ENCODE measurements at places on chromosomes 3 and 15. TPM values are rescaled to one million over a fixed set of nuclear protein-coding genes. Genes with fewer than 3 reads are reported as not detected.

DNA sequence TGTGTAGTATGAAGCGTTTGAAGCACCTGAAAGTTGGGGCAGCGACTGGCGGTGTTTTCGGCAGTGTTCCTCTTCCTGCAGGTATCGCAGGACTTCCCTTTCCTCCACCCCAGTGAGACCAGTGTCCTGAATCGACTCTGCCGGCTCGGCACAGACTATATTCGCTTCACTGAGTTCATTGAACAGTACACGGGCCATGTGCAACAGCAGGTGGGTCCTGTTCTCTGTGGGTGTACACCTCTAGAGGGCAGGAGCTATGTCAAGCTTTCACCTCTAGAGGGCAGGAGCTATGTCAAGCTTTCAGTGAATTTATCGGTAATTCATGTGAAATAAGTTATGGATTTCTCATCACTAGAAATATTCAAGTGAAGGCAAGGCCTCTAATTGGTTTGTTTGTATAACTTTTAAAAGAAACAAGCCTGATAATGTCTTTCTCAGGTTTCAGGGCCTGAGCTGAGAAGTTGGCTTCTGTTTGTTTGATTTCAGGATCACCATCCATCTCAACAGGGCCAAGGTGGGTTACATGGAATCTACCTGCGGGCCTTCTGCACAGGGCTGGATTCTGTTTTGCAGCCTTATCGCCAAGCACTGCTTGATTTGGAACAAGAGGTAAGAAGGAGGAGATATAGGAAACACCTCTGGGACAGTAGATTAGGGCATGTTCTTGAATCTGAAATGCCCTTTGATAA lies 5.3 kb downstream of the TUBGCP4 start:
- no peak overlapping the region for H3K4me3 ChIP-seq
- H3K36me3 ChIP-seq: peaks cover 9% of the 10 kb centered on the region
- peak; percentile 45 for DNase-seq
- peaks cover 17% of the 10 kb centered on the region for H3K4me1 ChIP-seq
- no peaks in the 10 kb centered on the region for H3K27me3 ChIP-seq

GRCh38 chr3:49498239-49498638 lies 28.2 kb downstream of the DAG1 start:
- peak overlapping the region; percentile 64 for H3K27ac ChIP-seq
- DNase-seq: no peak
- H3K36me3 ChIP-seq: peaks cover 8% of the 10 kb centered on the region
- H3K27me3 ChIP-seq: no peaks in the 10 kb centered on the region
- H3K4me3 ChIP-seq: no peak overlapping the region

DNA sequence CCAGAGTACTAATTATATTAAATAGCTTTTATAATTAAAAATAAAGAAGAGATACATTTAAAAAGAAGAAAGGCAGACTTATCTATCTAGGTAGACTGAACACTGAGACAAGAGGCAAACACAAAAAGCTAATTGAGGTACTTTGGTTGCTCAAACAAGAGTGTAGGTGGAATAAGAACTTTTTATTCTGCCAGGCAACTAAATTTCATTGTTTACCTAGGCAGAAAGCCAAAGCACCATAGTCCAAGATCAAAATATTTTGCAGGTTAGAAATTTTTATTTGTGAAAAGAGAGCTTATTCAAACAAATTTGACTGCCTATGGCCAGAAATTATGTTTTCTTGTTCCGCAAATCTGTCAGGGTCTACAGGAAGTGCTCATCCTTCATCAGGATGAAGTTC lies 499.6 kb upstream of the GBE1 start:
- H3K27ac ChIP-seq: no peak overlapping the region
- no peaks in the 10 kb centered on the region for H3K36me3 ChIP-seq
- no peaks in the 10 kb centered on the region for H3K27me3 ChIP-seq
- DNase-seq: peak; percentile 31
- no peak overlapping the region for H3K4me3 ChIP-seq
- H3K4me1 ChIP-seq: peaks cover 28% of the 10 kb centered on the region

The CCRL2 gene
- total RNA-seq: not detected

- peaks cover 50% of the 10 kb centered on the region for H3K4me1 ChIP-seq
- H3K27ac ChIP-seq: peak overlapping the region; percentile 22
- no peak overlapping the region for H3K4me3 ChIP-seq
- peaks cover 3% of the 10 kb centered on the region for H3K36me3 ChIP-seq
- DNase-seq: no peak
Observed at GRCh38 chr3:155889212-155889611, 18.8 kb downstream of the GMPS start.

DNA sequence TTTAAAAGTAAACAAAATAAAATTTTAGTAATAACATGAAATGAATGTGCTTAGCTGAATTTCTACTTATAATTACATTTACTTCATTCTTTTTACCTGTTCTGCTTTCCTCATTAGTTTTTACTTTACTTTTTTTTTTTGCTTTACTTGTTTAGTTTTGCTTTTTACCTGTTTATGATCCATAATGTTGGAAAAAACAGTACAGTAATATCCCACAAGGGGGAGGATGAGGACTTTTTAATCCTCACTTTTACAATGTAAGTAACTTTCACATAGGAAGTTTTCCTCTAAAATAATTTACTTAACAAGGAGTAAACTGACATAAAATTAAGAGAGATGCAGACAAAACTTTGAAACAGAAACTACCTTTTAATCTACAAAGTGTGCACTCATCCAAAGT lies 268.7 kb downstream of the TBC1D5 start:
- H3K36me3 ChIP-seq: no peaks in the 10 kb centered on the region
- no peak overlapping the region for H3K4me3 ChIP-seq
- H3K27me3 ChIP-seq: no peaks in the 10 kb centered on the region

The SLC35G2 gene
- 7.6 TPM for total RNA-seq

DNA sequence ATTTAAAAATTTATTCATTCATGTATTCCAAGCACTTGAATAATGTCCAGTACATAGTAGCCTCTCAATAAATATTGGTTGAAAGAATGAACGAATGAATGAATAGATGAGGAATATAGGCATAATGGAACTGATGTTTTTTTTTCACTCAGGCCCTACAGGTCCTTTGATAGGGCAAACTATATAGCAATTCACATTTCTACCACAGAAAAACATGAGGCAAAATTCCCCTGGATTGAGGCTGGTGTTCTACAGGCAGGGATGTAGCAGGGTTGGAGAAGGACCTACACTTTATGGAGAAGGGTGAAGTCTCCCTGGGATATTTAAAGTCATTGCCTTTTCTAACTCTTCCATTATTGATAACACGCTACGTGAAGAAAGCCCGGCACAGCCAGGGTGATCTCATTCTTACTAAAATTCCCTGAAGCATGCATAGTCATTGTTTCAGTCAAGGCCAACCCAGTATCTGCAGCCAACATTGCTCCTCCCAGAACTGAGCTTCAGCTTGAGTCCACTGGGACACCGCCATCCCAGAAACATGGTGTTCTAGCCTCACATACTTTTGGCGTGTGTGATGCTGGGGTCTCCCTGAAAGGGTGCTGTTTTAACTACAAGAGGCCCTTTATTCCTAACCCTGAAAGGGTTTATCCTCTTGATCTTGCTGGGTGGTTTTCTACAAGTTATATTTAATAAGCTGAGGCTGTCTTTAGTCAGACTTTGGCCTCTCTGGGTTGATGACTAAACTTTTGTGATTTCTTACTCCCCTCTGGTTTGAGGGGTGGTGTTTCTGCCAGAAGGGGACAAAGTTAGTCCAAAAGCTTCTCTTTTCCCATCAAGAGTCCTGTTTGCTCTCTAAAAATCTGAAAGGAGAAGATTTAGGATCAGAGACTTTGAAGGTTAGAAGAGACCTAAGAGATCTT lies 25.9 kb upstream of the FBN1 start:
- DNase-seq: no peak
- no peaks in the 10 kb centered on the region for H3K36me3 ChIP-seq
- H3K27me3 ChIP-seq: no peaks in the 10 kb centered on the region
- no peak overlapping the region for H3K27ac ChIP-seq
- no peak overlapping the region for H3K4me3 ChIP-seq

The LRIG1 gene
- 16.3 TPM for total RNA-seq

The CAPN3 gene
- total RNA-seq: 0.90 TPM

DNA sequence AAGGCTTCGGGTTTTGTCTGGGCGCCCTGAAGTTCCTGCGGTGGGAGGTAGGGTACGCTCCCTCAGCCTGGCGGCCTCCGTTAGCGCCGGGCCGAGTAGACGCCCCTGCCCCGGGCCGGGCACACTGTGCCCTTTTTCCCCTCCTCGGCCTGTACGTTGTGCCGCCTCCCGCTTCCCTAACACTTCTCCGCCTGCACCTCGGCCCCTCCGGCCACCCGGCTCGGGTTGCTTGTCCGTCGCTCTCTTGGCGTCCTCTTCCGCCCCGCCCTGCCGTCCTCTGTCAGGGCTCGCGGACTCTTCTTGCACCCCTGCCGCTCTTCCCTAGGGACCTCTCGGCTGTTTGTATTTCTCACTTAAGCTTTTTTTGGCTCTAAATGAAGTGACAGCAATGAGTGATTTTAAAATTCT lies 384 bp downstream of the KNL1 start:
- DNase-seq: peak; percentile 38
- no peaks in the 10 kb centered on the region for H3K27me3 ChIP-seq
- H3K36me3 ChIP-seq: no peaks in the 10 kb centered on the region
- peak overlapping the region; percentile 94 for H3K27ac ChIP-seq
- peaks cover 39% of the 10 kb centered on the region for H3K4me1 ChIP-seq

- H3K27me3 ChIP-seq: no peaks in the 10 kb centered on the region
- no peak overlapping the region for H3K4me3 ChIP-seq
Observed at GRCh38 chr15:25481208-25481859, 42.5 kb upstream of the UBE3A start.

The TICRR gene
- total RNA-seq: 14.3 TPM

The ZDHHC23 gene
- total RNA-seq: 8.8 TPM

DNA sequence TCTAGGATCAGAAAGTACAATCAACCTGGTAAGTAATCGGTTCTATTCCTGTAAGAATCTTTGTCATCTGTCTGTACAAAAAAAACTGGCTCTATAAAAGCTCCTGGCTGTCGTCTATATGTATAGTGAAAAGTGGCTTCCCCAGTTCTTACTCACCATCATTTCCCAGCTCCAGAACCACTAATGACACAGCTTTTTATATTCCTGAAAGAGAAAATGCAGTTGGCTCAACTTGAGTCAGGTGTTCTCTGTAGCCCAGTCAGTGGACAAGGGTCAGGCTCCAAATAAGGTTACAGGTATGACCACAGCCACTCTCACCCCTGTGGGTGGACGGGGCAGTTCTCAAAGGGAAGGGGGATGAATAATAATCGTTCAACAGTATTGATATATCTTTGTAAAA lies 85.1 kb downstream of the AP4E1 start:
- no peaks in the 10 kb centered on the region for H3K4me1 ChIP-seq
- no peak for DNase-seq
- H3K27ac ChIP-seq: no peak overlapping the region
- no peak overlapping the region for H3K4me3 ChIP-seq
- 0 out of 2 replicates have a peak, but pooled peaks cover 1% of the 10 kb centered on the region for H3K36me3 ChIP-seq

GRCh38 chr3:15458212-15458780 lies 30.9 kb downstream of the EAF1 start:
- H3K27me3 ChIP-seq: no peaks in the 10 kb centered on the region
- H3K4me1 ChIP-seq: peaks cover 7% of the 10 kb centered on the region
- peak; percentile 12 for DNase-seq
- H3K27ac ChIP-seq: no peak overlapping the region
- H3K4me3 ChIP-seq: no peak overlapping the region
- no peaks in the 10 kb centered on the region for H3K36me3 ChIP-seq

- peak; percentile 50 for DNase-seq
- H3K4me1 ChIP-seq: peaks cover 8% of the 10 kb centered on the region
- H3K4me3 ChIP-seq: no peak overlapping the region
- H3K36me3 ChIP-seq: no peaks in the 10 kb centered on the region
- H3K27ac ChIP-seq: no peak overlapping the region
Observed at GRCh38 chr3:53709860-53710674, 136.2 kb downstream of the CHDH start.

DNA sequence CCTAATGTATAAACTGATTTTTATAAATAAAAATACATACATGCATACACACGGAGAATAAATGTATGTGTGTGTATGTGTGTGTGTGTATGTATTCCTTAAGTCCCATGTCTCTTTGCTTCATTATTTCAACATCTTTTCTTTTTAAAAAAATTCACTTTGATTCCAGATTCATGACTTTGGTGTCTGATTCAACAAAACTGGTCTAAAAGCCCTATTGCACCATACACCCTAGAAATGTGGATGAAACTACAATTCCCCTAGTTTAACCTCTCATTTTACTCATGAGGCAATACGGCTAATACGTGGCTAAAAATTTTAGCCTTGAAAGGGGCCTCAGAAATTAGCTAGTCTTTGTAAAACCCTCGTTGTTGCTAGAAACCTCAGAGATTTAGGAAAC lies 228.1 kb downstream of the ADAMTS9 start:
- H3K4me3 ChIP-seq: no peak overlapping the region
- H3K27me3 ChIP-seq: no peaks in the 10 kb centered on the region
- H3K4me1 ChIP-seq: no peaks in the 10 kb centered on the region

GRCh38 chr3:195226900-195227447 lies 44.0 kb downstream of the XXYLT1 start:
- DNase-seq: peak; percentile 22
- no peak overlapping the region for H3K4me3 ChIP-seq
- peaks cover 14% of the 10 kb centered on the region for H3K36me3 ChIP-seq
- H3K4me1 ChIP-seq: peaks cover 11% of the 10 kb centered on the region
- no peak overlapping the region for H3K27ac ChIP-seq
- no peaks in the 10 kb centered on the region for H3K27me3 ChIP-seq

The CNTN3 gene
- total RNA-seq: not detected

The CELF6 gene
- 0.10 TPM for total RNA-seq

- no peaks in the 10 kb centered on the region for H3K4me1 ChIP-seq
- DNase-seq: no peak
Observed at GRCh38 chr15:81781395-81781794, 264.4 kb downstream of the MEX3B start.

GRCh38 chr3:48459773-48460516 lies 13.4 kb downstream of the ATRIP start:
- peaks cover 12% of the 10 kb centered on the region for H3K36me3 ChIP-seq
- no peak overlapping the region for H3K4me3 ChIP-seq
- H3K27me3 ChIP-seq: no peaks in the 10 kb centered on the region
- no peaks in the 10 kb centered on the region for H3K4me1 ChIP-seq
- no peak overlapping the region for H3K27ac ChIP-seq

The PTPRG gene
- 25.3 TPM for total RNA-seq

The RTP3 gene
- 0.09 TPM for total RNA-seq

DNA sequence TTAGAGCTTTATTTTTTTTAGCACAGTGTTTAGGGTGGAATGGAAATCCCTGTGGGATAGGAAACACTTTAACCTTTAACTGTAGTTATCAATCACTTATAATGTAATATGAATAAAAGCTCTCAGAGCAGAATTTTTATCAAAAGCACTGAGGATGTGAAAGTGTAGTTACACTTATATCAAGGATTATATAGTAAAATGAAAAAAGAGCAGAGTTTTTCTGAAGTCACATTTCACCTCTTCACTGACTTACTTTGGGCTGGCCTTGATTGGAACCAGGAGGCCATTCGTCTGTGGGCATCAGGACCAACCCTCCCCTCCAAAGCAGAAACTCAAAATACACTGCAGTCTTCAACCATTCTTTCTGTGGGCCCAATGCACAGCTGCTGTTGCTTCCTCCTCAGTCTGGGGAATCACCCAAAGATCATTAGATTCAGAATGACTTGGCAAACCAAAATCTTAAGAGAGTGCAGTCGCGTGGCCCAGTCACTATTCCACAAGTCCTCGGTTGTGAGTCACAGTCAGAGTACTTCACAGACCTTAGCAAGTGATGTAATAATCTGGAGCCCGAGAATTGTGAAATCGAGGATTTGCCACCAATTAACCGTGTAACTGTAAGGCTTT lies 132.6 kb upstream of the COL8A1 start:
- DNase-seq: no peak
- no peak overlapping the region for H3K27ac ChIP-seq
- no peaks in the 10 kb centered on the region for H3K36me3 ChIP-seq
- no peak overlapping the region for H3K4me3 ChIP-seq
- no peaks in the 10 kb centered on the region for H3K4me1 ChIP-seq

Data from HepG2 (cell line).